HL-60 (cell line): ENCODE measurements at places on chromosomes 4 and X.

DNA sequence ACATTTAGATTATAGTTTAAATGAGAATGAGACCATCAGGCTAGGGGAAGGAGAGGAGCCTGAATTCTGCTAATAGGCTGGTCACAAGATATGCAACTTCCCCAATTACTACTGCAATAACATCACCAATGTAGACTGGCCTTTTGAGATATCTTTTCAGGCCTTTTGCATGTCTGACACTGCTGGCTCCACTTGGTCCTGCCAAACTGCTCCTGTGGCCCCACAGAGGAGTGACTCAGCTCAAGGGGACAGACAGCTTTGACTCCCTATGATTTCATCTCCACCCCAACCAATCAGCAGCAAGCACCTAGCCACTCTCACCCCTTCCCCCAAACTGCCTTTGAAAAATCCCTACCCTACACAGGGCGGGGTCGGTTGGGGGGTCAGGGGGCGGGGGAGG lies 22.8 kb downstream of the GPRIN3 start:
- no peak for DNase-seq

DNA sequence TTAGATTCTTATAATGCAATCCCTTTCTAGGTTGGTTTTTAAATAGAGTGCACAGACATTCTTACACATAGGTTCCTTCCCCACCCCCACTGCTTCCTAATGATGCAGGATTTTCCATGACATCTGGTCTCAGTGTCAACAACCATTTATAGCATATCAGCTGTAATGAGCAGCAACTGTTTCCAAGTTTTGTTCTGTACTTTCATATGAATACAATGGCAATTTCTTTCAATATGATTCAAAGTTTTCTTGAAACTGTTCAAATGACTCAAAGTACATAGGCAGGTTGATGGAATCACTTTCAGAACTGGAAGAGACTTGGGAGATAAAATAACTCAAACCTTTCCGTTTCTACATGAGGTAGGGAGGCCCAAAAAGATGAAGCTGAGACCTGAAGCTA lies 220.7 kb downstream of the CAMK2D start:
- no peak for DNase-seq

GRCh38 chr4:176864238-176864637 lies 71.5 kb upstream of the VEGFC start:
- DNase-seq: no peak

DNA sequence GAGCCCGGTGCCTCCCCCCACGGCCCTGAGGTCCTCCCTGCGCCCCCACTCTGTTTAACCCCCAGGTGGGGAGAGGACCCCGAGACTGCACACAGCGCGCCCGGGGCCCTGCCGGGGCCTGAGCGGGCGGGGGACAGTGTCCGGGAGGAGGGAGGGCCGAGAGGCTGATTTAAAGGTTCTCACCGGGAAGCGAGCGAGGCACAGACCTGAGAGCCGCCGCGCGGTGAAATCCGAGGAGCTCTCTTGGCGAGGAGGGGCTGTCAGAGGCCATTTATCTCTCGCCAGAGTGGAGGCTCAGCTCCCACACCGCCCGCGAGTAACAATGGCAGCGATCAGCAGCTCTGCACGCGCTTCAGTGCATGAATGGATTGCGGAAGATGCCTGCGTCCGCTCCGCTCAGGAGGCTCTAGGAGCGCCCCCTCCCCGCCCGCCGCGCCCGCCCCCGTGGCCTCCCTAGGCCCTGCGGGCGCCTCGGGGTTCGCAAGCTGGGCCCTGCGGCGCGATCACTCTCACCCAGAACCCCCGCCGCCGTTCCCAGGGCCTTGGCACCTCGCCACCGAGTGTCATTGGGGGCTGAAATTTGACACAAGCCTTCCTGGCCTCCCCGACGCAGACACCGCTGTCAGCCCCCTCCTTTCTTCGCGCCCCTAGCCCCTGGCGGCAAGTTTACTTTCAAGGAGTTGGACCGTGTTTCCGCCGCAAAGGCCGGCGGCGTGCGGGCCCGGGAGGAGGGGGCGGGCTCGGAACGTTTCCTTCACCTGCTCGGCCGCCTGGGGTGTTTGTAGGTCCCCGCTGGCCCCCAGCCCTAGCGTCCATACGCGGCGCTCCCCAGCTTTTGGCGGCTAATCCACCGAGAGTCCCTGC lies 48.7 kb upstream of the BCOR start:
- no peak for DNase-seq

GRCh38 chr4:28682847-28683246 lies 1822.2 kb downstream of the STIM2 start:
- no peak for DNase-seq
